Cardiac septum (tissue), 1 donor: ENCODE measurements at places on chromosomes 3 and 15. TPM values are rescaled to one million over a fixed set of nuclear protein-coding genes. Genes with fewer than 3 reads are reported as not detected.

DNA sequence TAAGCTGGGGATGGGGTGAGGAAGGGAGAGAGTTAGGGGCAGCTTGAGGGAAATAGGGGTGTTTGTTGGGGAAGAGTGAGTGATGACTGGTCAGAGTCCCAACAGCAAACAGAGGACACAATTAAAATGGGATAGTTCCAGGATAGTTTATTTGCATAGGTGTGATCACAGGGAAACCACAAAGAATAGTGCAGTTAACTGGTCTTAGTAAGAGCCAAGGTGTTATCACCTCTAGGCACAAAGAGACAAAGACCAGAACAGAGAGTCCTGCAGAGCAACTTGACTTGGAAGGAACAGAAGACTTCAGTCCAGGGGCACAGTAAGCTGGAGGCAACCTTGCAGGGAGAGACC, 42.1 kb upstream of the DLG1 start:
- DNase-seq = no peak

GRCh38 chr15:88992216-88992615, 79.0 kb upstream of the MFGE8 start:
- no peak for DNase-seq

DNA sequence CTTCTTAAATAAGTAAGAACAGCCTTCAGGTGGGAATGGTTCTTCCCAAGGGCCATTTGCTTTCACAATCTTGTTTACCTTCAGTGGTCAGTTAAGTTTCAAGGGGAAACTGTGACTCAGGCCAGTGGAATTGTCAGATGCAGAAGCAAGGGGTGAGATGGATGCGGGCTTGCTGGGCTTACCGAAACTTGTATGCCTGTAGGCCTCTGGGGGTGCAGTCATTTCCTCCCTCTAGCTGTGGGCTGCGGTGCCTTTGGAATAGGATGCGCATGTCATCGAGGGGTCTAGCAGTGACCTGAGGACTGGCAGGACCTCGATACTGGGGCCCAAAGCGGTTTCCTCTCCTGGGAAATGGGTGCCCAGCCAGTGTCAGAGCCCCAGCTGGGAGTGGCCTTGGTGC, 121.6 kb downstream of the EEFSEC start:
- DNase-seq = no peak

DNA sequence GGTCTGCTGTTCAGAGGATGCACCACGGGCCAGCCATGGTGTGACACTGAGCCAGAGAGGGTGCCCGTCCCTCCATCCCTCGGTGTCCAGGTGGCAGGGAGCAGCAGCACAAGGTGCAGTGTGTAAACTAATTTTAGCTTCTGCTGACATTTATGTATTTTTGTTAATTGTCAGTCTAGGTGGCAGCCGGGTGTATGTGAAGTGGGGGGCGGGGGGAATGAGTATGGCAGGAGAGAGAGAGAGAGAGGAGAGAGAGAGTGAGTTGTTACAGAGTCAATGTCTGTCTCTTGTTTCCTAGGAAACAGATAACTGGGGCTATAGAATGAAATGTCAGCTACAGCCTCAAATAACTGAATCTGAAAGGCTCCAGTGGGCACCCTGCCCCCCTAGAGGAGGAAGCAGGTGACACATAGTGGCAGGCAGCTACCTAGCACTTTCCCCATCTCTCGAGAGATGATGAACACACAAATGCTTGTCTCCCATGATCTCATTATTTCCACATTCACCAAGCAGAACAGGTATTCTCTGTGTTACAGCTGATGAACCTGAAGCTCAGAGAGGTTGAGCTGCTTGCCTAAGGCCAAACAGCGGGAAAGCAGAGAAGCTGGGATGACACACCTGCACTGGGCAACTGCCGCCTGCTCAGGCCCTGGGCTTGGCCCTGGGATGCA, 24.7 kb downstream of the RASGRF1 start:
- DNase-seq = no peak

GRCh38 chr15:36948982-36949381, 151.4 kb downstream of the MEIS2 start:
- DNase-seq = no peak

The CKMT1B gene
- total RNA-seq = not detected

DNA sequence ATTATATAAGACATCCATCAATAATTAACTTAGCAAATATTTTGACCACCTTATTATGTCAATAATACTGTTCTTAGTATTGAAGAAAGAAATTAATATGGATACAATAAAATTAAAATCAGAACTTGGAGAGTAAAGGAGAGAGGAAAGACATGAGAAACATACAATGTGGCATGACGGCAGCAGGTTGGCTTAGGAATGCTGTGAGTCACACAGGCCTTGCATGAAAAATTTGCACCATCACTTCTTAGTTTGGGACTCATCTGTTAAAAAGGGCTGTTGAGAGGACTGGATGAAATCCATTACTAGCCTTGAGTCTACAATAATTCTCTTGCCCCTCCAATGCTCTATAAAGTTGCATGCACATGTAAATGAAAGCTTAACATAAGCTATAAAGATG, 880.8 kb downstream of the ROBO1 start:
- DNase-seq = no peak

- DNase-seq = no peak
Observed at GRCh38 chr15:38748710-38749109, 184.1 kb upstream of the RASGRP1 start.

DNA sequence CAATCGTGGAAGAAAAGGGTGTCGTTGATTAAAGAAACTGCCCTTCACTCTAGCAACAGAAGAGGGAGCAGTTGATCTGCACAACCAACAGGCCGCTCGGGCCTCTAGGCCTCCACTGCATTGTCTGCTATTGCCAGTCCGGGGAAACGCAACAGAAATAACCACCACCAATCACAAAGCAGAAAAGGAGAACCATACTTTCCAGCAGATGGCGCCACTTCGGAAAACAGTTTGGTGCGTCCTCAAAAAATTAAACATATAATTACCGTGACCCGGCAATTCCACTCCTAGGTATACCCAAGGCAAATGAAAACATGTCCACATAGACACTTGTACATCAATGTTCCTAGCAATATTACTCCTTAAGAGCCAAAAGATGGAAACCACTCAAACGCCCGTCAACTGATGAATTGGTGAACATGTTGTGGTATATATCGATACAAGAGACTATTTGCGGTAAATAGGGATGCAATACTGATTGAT, 154.1 kb downstream of the TJP1 start:
- DNase-seq = no peak

DNA sequence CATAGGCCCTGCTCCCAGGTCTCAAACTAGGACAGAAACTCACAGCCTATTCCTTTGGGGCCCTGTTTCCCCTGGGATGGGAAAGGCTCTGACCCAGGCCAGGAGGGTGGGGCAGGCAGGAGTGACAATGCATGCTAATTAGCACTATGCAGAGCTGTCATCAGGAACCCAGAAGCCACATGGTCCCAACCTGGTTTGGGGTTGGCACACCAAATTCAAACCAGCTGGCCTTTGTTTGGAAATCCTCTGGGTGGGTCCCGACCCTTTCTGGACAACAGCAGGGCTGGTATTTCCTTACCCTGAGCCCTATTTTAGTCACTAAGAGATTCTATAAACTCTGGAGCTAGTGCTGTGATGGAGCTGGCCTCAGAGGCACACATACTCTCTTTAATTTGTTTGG, 166.2 kb downstream of the LRTM1 start:
- no peak for DNase-seq

- no peak for DNase-seq
Observed at GRCh38 chr3:101780661-101781060, 1.6 kb downstream of the NXPE3 start.

The TCTA gene
- 26.5 TPM for total RNA-seq

DNA sequence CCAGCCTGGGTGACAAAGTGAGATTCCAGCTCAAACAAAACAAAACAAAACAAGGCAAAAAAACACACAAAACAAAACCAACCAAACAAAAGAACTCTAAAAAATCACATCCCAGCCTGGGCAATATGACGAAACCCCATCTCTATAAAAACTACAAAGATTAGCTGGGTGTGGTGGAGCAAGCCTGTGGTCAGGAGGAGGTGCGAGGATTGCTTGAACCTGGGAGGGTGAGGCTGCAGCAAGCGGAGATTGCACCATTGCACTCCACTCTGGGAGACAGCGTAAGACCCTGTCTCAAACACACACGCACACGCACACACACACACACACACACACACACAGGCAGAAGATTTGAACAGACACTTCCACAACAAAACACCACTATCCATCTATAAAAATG, 99.6 kb downstream of the SHQ1 start:
- DNase-seq = no peak

The BRK1 gene
- total RNA-seq = 82.6 TPM

DNA sequence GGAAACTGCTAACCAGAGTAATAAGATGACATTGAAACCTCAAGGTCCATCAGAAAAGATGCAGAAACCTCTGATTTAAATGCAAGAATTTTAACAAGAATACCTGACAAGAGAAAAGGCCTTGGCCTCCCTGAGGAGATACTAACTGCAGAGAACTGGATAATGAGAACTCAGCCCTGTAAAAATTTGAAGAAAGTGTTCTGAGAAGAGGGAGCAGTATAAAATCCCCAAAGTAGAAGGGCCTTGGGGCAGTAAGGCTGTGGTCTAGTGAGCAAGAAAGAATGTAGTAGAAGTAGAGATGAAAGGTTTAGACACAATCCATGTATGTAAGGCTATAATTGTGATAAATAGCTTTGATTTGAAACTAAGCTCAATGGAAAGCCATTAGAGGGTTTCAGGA, 394.1 kb downstream of the ZBBX start:
- no peak for DNase-seq
